Stimulated activated CD4-positive, alpha-beta T cell treated with anti-CD3 and anti-CD28 coated beads, Interleukin-2, amount 100 ng/mL, for 4 hours (primary cell): ENCODE measurements at places on chromosomes 3 and 15.

- DNase-seq, result no peak
These were observed 201.6 kb downstream of the CHST2 start for GRCh38 chr3:143321058-143321769.

GRCh38 chr3:67593761-67594234, 60.6 kb downstream of the SUCLG2 start:
- no peak for DNase-seq

DNA sequence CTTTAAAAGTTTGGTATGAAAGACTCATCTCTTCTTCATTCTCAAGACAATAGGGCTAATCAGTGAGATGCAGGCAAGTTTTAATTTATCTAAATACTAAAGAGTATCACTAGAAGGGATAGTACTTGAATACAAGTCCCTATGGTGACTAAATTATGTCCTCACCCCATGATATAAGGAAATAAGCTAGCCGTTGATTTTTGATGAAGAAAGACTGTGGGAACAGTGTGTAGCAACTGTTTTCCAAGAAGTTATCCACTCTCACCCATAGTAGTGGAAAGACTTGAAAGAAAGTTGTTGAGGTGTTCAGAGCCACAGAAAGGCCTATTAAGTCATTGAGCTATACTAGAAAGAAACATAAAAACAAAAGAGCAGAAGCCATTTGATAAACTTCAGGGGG, 36.7 kb downstream of the PIK3CA start:
- DNase-seq, result no peak

- no peak for DNase-seq
These were observed 90.1 kb upstream of the NEO1 start for GRCh38 chr15:72962054-72962702.

DNA sequence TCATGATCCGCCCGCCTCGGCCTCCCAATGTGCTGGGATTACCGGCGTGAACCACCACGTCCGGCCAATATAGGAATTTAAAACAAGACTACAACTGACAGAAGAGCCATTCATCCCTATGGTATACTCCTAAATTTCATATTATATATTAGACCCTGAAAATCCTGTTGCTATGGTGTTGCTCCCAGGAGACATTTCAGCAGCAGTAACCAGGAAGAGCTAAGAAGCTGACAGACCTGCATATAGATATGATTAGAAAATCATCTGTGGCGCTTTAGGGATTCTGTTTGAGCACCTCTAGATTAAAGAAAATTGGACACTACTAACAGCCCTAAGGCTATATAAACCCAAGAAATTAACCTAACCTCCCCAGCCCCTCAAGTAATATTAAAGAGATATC, 38.8 kb downstream of the TBL1XR1 start:
- no peak for DNase-seq

DNA sequence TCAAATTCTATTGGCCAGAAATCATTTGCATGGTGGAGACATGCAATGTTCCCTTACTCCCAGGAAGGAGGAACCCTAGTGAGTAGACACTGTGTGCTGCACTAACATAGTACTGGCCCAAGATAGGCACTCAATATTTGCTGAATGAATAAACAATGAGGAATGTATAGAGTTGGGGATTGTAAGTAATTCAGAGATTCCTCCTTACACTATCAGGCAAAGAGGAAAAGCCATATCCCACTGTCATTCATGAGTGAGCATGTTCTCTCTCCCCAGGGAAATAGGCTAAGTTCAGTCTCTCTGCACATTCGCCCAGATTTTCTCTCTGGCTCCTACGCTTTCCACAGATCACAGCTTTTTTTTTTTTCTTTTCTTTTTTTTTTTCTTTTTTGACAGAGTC, 154.9 kb upstream of the WNT5A start:
- no peak for DNase-seq

- no peak for DNase-seq
These were observed 82.8 kb downstream of the SEC22A start for GRCh38 chr3:123284399-123285010.

DNA sequence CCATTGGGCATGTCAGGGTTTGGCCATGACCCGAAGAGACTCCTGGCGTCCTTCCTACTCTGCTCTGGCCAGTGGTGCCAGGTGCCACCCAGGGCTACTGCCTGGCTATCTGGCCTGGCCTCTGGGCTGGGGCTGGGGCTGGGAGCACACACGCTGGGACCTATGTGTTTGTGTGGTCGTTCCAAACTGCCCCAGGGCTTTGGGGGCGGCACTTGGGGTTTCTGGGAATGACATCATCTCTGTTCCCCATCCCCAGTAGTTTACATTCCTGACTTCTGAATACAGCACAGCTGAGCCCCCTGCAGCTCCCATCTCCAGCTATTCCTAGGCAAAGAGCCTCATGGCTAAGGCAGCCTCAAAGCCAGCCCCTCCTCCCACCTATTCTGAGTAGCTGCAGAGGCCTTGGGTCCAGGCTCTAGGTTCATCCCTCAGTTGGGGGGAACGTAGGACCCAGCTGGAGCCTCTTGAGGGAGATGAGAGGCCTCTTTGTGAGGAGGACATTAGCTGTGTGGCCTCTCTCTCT, 24.3 kb downstream of the PLEKHO2 start:
- DNase-seq, result no peak

GRCh38 chr3:119293105-119293870, 895 bp upstream of the ARHGAP31 start:
- DNase-seq, result no peak

- no peak for DNase-seq
These were observed 238.5 kb upstream of the KCNMB2 start for GRCh38 chr3:178297740-178298139.

- DNase-seq, result no peak
These were observed 245.4 kb upstream of the CBLB start for GRCh38 chr3:106114220-106114619.
